ENCODE measurements at places on chromosomes 4 and X.

GRCh38 chr4:136812100-136812880, 720.0 kb downstream of the PCDH18 start:
- DNase-seq, result no peak

GRCh38 chrX:72395237-72395636, 89.5 kb upstream of the CITED1 start:
- no peak for DNase-seq

GRCh38 chr4:122783301-122784215, 43.1 kb upstream of the FGF2 start:
- DNase-seq, result no peak

- DNase-seq, result no peak
Observed at GRCh38 chr4:41933997-41934503, 1.2 kb upstream of the TMEM33 start.

GRCh38 chrX:9279234-9279544, 185.7 kb upstream of the TBL1X start:
- peak; percentile 8 for DNase-seq

- no peak for DNase-seq
Observed at GRCh38 chr4:152513078-152513477, 22.8 kb downstream of the FBXW7 start.

DNA sequence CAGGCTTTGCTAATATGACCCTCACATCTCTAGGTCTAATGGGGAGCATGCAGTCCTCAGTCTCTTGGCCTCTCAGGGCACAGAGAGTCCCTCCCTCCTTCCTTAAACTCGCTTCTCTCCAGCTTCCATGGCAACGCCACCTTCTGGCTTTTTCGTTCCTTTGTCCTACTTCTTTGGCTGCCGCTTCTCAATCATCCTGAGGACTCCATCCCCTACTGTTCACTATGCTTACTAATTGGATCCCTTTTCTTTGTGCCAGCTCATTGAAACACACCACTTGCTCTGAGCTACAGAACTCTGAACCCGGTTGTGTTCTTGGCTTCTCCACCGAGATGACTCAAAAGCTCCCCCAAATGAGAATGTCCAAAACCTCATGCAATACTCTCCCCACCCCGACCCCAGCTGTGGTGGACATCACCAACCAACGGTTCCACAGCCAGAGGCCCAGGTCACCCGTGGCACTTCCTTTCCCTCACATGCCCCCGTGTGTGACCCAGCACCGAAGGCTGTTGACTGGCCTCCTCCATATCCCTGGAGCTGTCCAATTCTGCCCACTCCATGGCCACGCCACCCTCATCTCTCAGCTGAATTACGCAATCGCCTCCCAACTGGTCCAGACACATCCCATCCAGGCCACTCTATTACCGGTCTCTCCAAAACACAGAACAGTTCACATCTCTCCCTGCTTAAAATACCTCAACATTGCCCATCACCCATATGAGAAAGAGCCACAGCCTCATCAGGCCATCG, 34.7 kb downstream of the CRMP1 start:
- no peak for DNase-seq

DNA sequence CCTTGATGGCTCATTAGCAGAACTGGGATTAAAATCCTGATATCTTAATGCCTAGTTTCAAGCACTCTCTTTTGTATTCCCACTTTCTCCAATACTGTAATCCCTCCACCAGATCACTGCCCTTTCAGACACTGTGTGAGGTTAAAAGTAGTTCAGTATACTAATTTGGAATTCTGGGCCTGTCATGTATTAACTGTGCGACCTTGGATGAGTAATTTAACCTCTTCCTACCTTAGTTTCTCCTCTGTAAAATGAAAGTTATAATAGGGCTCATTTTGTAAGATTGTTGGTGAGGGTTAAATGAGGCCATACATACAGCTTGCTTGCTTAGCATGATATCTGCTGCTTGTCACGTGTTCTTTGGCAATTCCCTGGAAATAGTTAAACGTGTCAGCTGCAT, 207.3 kb upstream of the HS3ST1 start:
- no peak for DNase-seq

GRCh38 chrX:40685362-40685918, 38.1 kb upstream of the CXorf38 start:
- DNase-seq, result no peak

DNA sequence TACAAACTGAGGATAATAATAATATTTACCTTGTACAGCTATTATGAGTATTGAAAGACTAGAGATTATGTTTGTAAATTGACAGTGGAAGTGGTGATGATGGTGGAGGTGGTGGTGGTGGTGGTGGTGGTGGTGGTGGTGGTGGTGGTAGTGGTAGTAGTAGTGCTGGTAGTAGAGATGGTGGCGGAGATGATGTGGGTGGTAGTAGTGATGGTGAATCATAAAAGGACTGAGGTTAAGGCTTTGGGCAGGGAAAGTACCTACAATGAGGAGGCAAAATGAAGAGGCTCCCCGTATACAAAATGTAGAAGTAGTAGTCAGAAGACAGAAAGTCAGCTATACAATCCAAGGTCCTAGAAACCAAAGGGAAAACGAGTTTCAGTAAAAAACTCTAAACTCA, 214.1 kb downstream of the BCOR start:
- peak; percentile 15 for DNase-seq

- no peak for DNase-seq
Observed at GRCh38 chr4:68433582-68433981, 13.7 kb upstream of the TMPRSS11E start.

- no peak for DNase-seq
Observed at GRCh38 chrX:126723881-126724280, 95.6 kb upstream of the PRR32 start.

DNA sequence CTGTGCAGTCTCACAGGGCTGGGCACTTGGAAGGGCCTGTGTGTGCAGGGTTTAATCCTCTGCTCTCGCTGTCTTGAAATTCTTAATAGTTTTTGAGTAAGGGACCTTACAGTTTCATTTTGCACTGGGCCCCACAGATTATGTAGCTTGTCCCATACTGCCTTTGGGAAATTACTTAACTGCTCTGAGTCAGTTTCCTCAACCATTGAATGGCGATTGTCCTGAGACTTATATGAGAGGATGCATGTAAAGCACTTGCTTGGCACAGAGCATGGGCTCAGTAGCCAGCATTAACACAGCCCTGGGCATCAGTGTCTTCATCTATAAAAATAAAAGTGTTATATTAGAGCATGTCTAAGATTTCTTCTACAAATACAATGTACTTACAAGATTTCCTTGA, 55.8 kb downstream of the CLCN5 start:
- DNase-seq, result no peak

DNA sequence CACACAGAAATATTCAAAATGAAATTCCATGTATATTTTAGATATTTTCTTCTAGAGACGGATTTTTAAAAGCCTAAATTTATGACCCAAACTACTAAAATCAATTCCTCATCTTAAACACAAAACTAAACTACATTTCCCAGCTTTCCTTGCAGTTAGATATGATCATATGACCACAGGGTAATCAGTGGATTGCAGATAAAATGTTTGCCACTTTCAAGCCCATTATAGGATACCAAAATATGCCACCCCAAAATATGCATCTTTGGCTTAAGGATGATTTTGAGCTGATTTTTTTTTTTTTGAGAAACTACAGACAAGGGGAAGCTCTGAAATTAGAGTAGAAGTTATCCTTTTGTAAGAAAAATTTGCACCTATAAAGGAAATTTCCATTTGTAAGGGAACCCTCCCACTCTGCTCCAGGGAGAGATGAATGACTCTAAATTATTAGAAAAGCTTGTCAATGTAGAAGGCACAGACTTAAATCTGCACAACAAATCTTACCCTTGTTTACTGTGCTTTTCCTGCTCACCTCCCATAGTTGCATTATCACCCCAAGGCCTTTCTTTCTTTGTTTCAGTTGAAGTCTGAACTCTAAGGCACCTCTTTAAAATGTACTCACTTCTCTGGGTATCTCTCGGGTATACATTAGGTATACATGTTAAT, 503.0 kb downstream of the PDHA2 start:
- DNase-seq, result no peak

- no peak for DNase-seq
Observed at GRCh38 chr4:118774989-118775388, 60.9 kb downstream of the SEC24D start.

- peak; percentile 20 for DNase-seq
Observed at GRCh38 chrX:74492720-74493201, 71.5 kb downstream of the SLC16A2 start.

DNA sequence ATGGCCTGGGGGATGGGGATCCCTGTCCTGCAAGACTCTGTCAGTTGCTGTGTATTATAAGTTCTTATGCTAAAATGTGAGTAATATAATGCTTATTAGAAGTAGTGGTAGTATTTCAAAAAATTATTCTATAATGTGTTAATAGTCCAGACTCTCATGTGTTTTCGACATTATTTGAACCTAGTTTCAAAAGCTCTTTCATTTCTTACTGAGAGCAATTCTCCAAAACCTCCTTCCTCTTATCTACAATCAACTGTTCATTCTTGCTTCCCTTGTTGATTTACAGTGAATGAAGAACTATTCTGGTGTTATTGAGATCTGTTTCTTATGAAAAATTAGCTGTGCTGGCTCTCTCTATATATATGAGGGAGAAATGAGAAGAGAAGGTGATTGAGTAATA, 32.9 kb upstream of the PTPN13 start:
- DNase-seq, result no peak

DNA sequence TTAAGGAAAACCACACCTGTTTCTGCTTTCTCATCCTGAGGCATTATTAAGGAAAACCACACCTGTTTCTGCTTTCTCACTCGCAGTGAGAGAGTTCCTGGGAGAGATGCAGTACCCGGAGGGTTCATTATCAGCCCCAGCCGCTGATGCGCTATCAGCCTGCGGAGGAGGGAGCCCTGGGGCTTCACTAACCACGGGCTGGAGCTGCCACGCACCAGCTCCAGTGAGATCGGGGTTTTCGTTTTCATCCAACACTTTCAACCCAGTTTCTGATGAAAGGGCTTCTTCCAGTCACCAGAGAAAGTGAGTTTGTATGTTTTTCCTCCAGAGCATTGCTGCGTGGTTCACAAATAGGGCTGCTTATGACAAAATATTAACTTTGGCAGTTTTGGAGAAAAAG, 93.2 kb upstream of the PRKX start:
- no peak for DNase-seq

DNA sequence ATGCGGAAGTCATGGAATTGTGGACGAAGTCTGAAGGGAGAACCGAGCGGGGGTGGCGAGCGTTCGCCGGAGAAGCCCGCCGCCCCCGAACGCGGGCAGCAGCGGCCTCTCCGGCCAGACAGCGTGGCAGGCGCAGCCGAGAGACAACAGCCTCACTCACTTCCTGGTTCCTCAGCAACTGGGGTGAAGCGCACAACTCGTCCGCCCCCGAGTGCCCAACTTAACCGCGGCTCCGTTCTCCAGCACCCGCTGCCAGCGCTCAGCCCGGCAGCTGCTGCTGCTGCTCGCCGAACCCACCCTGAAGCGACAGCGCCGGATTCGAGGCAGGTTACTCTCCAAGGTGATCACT, 68.0 kb downstream of the NOCT start:
- DNase-seq, result no peak

GRCh38 chrX:44054863-44055601, 81.8 kb upstream of the NDP start:
- DNase-seq, result no peak

- no peak for DNase-seq
Observed at GRCh38 chr4:40185830-40186664, 10.8 kb upstream of the RHOH start.

DNA sequence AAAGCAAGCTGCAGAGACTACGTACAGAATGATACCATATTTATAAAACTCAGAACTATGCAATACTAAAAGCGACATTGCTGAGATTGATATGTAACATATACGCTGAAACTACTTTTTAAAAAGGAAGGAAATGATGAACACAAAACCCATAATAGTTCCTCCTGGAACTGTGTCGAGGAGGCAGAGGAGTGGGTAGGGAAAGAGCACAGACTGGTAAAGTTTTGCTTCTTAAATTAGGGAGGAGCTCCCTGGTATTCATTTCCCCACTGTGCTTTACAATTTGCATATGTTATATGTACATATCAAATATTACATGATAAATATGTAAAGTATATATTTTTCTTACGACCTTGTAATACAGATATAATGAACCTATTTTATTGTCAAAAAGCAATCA, 13.9 kb downstream of the UFSP2 start:
- DNase-seq, result no peak

- no peak for DNase-seq
Observed at GRCh38 chr4:98638661-98639060, 19.8 kb downstream of the TSPAN5 start.

GRCh38 chrX:9582956-9583355, 118.1 kb downstream of the TBL1X start:
- DNase-seq, result no peak

- no peak for DNase-seq
Observed at GRCh38 chrX:134684956-134685355, 26.7 kb upstream of the PLAC1 start.

GRCh38 chr4:140740422-140740821, 15.8 kb downstream of the TBC1D9 start:
- no peak for DNase-seq

DNA sequence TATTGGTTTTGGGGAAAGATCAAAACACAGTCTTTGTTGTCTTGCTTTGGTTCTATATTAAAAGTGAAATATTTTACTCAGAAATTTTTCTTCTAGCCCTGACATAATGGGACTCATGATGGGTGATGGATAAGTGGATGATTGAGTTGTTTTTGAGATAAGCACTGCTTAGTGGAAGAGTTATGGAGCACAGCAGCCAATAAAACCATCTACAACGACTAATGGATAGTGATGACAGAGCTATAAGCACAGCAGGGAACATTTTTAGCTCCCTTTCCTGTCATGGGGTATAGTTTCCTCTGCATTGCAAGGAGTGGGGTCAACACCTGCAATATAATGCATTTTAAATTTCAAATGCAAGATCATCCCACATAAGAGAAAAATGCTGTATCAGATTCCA, 812.4 kb downstream of the STPG2 start:
- no peak for DNase-seq

DNA sequence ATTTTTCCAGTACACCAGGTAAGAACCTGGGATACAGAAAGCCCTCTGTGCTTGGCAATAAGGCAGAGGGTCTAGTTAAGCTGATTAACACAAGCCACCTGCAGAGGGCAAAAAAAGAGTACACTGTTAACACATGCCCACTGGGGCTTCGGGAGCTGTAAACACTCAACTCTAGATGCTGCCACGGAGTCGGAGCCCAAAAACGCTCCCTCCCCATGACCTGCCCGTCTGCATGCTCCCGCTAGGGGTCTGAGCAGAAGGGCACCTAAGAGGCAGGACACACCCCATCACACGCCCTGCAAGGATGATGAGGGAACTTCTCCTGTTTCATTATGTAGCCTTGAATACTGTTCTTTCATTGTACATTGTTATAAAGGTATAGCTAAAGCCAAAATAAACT, 715.6 kb upstream of the AADAT start:
- DNase-seq, result no peak

GRCh38 chr4:73908965-73909364, 39.8 kb downstream of the CXCL1 start:
- DNase-seq, result no peak

GRCh38 chr4:27908356-27908755, 1047.7 kb downstream of the STIM2 start:
- no peak for DNase-seq

DNA sequence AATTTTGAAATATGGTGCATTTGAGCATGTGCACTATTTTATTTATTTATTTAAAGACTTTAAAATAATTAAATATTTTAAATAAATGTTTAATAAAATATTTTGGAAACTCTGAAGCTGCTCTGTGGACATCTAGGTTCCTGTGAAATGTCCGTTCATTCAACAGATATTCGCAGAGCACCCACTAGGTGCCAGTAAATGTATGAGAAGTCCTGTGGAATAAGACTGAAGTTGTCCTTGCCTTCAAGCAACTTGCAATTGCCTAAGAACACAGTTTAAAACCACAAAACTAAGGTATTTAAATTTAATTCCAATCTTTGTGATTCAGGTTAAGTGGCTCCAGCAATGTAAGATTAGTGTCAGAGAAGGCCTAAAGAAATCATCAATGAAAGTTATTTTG, 306.7 kb downstream of the GBA3 start:
- DNase-seq, result no peak
